ENCODE measurements at places on chromosomes 3 and 15.

DNA sequence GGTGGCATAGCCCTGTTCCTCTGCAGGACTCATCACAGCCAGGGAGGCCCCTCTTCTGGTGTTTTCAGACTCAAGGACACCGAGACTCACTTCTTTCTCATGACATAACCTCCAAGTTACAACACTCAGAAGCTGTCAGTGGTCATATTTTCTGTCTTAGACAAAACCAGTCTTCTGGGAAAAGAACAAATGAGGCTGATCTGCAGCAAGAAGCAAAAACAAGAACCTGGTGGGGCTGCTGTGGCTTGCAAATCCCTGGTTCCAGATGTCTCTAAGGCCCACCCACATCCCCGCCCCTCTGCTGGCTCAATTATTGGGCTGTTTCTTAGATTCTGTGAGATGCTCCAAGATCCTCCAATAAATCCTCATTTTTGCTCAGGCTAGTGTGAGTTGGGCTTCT is 16.6 kb upstream of the LOXL1 start:
- no peak for DNase-seq

- DNase-seq, result no peak
These were observed 2.8 kb upstream of the PRICKLE2 start for GRCh38 chr3:64228110-64228509.

DNA sequence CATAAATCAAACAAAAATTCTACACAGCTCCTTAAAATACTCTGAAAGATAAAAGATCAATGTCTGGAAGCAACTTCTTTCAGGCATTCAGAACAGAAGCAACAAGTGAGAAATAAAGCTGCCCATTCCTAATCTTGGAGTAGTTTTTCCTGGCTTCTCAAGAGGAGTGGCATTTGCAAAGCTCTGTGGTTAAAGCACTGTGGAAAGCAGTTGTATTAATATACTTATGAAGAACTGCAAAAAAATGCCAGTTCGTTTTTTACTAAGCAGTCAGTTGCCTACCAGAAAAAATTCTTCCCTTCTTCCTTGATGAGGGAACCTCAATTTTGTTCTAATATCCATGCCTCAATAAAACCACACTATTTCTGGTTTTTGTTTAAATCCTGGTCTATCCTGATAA is 197.8 kb downstream of the TNIK start:
- DNase-seq, result no peak

DNA sequence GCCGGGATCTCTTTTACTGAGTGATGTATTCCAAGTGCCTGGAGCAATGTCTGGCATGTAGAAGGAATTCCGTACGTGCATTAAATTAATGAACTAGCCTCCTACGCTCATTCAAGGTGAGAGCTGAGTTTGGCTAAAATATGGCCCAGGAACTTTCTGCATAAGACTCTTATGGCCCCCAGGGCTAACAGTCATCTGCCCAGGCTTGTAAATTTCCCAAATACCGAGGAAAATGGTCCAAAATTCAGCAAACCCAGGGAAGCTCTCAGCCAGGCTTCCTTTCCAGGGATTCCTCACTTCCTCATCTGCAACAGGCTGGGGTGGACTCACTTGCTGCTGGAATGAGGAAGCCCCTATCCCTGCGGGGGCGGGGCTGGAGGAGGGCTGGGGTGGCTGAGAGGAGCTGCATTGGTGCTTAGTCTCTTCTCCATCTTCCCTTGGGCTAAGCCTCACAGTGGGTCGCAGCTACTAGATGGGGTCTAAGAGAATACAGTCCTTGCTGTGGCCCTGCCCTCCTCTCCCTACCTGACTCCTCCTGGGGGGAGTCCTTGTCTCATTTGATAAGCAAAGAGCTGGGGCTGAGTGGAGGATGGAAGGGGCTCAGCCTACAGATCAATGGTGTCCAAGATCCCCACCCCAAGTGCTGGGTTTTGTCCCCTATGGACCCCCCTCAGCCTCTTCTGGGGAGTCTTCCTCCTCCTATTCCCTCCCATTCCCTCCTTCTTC is 28.5 kb upstream of the APOD start:
- DNase-seq, result no peak

- no peak for DNase-seq
These were observed 29.6 kb downstream of the CX3CR1 start for GRCh38 chr3:39250116-39250747.

GRCh38 chr15:101543431-101543830 is 53.9 kb upstream of the PCSK6 start:
- no peak for DNase-seq

GRCh38 chr15:60160909-60161308 is 156.8 kb downstream of the FOXB1 start:
- no peak for DNase-seq

- peak; percentile 18 for DNase-seq
These were observed 25.4 kb upstream of the EDEM1 start for GRCh38 chr3:5162102-5162501.

DNA sequence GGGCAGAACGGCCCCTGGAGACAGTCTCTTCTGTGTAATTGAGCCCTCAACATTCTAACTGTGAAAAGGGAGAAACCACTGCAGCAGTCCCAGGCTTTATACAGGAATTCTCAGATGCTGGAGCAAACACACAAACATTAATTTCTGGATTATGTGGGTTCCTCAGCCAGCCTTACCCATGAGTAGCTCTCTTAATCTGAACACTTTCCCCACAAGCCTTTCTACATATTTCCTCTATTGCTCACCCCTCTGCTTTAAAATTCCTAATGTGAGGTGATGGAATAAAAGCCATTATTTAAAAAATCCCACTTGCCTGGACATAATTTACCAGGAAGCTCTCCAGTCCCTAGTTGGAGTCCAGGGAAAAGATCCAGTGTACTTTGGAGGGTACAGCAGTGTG is 139.0 kb downstream of the CTNNB1 start:
- no peak for DNase-seq

DNA sequence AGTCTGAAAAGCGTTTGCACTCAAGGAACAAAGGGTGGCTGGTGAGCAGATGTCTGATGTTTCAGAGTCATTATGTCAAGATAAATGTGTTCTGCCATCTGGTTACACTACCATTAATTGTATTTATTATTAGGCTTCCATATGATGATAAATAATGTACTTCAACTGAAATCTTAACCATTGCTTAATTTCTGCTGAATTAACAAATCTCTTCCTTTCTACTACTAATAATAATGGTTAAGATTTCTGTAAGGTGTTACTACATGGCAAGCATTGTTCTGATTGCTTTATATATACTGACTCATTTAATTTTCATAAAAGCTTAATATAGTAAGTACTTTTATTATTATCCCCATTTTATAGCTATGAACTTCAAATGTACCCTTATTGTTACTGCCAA is 68.4 kb upstream of the GALNT15 start:
- no peak for DNase-seq

- no peak for DNase-seq
These were observed 40.7 kb downstream of the SUMF1 start for GRCh38 chr3:4426261-4426781.

DNA sequence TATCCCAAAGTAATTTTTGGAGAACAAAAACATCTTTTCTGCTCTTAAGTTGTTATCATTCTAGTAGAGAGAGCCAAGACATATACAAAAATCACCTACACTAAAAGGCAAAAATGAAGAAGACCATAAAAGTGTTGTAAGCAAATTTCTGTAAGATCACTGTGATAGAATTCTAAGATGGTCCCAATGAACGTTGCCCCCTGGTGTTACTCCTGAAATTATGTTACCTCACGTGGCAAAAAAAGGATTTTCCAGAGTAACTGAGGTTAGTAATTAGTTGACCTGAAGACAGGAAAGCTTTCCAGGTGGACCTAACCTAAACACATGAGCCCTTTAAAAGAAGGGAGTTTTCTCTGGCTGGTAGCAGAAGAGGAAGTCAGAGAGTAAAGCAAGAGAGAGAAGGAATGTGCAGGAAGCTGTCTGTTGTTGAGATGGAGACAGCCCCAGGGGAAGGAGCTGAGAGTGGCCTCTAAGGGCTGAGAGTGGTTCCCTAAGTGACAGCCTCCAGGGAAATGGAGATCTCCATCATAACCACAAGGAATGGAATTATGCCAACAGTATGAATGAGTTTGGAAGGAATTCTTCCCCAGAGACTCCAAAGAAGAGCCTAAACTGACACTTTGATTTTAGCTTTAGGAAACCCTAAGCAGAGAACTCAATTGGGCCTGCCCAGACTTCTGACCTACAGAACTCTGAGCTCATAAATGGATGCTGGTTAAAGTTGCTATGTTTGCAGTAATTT is 205.9 kb downstream of the CD47 start:
- peak; percentile 66 for DNase-seq

GRCh38 chr3:183306798-183307671 is 54.0 kb downstream of the B3GNT5 start:
- no peak for DNase-seq

- DNase-seq, result no peak
These were observed 15.5 kb downstream of the PAQR9 start for GRCh38 chr3:142947799-142948575.

DNA sequence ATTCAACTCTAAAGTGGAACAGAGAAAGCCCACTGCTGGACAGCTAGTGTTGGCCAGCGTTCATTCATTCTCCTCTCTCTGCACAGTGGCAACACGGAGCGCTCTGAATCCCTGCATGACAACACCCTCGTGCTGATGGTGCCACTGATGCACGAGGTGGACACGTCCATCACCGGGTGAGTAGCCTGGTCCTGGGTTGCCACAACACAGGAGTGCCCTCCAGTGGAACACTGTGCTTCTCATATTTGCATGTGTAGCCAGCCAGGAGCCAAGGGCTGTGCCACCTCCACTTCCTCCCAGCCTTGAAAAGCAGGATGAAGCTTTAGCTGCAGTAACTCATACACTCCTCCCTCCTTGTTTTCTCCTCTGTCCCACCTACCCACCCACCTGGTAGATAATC is 120.0 kb upstream of the CTDSPL start:
- no peak for DNase-seq

DNA sequence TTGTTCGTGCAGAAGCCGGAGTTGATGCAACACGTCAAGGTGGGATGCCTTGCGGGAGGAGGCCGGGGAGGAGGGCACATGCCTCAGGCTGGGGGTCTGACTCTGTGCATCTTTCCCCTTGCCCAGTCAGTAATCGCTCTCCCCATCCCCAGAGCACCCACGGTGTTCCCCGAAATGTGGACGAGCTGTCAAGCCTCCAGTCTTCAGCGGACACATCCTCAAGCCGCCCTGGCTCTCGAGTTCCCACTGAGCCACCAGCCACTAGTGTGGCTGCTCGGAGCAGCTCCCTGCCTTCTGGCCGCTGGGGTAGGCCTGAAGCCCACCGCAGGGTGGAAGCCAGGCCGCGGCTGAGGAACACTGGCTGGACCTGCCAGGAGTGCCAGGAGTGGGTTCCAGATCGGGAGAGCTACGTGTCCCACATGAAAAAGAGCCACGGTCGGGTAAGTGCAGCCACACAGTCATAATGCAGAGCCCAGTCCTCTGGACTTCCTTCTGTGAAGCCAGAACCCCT is 18.7 kb upstream of the ALPK3 start:
- DNase-seq, result no peak

DNA sequence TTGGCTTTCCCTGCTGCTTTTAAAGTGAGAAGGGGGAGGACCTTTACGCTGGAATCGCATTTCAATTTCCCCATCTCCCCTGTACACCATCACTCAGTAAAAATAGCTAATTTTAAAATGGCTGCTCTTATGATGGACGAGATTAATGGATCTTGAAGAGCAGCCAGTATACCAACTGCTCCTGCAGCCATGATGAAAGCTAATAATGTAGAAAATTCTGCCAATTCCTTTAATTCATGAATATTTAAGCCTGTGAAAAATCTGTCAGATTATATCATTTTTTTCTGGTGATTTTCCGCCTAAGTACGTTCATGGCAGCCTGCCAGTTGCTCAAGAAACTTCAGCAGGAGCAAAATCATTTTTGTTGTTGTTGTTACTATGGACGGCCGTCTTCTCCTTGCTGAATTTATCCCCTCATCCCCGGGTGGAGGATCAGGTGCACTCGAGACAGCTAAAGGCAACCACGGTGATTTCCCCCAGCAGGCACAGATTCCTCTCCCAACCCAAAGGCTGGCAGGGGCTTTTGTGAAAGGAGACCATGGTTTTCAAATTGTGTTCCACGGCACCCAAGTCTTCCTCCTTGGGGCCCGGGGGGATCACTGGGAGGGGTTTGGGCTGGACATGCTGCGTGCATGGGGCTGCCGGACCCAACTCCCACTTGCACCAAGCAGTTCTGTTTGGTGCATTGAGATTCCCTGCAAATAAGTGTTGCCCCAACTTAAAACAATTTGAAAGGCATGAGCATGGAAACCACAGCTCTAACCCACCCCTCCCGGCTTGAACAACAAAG is 289.6 kb downstream of the UACA start:
- no peak for DNase-seq

- DNase-seq, result no peak
These were observed 161.2 kb upstream of the TMCO5A start for GRCh38 chr15:37773111-37773860.

DNA sequence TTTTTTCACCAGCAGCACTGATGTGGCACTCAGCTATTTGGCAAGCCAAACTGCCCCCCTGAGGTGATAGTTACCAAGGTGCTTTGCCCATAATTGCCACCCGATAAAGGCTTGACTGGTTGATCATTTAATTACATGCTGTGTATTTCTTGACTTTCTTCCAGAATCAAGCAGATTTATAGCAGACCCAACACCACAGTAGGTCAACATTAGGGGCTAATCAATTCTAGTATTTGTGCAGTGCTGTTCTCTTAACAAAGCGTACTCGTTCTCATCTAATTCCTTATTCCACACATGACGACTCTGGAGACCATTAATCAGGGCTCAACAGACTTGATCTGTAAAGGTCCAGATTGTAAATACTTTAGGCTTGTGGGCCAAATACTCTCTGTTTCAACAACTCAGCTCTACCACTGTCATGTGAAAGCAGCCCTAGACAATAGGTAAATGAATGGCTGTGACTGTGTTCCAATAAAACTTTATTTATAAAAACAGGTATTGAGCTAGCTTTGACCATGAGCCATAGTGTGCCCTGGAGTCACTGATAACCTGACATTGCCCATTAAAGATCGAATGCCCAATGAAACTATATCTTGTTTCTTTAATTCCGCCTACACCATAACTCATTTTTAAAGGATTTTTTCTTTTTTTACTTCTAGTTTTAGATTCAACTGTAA is 119.1 kb upstream of the TMC3 start:
- DNase-seq, result no peak

GRCh38 chr3:142007710-142008399 is 131.4 kb downstream of the ATP1B3 start:
- no peak for DNase-seq

- DNase-seq, result no peak
These were observed 27.3 kb downstream of the STARD5 start for GRCh38 chr15:81296673-81297072.

GRCh38 chr3:3189102-3189727 is 9.7 kb upstream of the CRBN start:
- no peak for DNase-seq

Measured in amniotic stem cell (primary cell).